ENCODE measurements at places on chromosomes 5 and 9. TPM values are rescaled to one million over a fixed set of nuclear protein-coding genes. Genes with fewer than 3 reads are reported as not detected.

The TTC16 gene
- 0.55 TPM for total RNA-seq

The MARCOL gene
- not detected for total RNA-seq

DNA sequence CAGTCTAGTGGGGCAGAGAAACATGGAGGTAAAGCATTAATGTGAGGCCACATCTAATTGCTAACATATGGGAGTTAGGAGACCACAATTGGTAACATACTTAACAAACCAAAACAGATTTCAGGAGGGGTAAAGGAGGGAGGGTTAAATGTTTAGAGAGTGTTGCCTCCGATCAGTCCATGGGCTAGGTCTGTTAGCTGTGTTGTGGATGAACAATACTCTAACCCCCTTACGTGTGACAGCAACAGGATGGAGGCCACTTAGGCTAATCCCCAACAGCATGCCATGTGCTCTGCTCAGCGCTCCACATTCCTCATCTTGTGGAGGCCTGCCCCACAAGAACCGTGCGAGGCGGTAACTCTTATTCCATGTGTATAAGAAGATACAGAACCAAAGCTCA is 167.0 kb downstream of the CRB2 start:
- DNase-seq = no peak

DNA sequence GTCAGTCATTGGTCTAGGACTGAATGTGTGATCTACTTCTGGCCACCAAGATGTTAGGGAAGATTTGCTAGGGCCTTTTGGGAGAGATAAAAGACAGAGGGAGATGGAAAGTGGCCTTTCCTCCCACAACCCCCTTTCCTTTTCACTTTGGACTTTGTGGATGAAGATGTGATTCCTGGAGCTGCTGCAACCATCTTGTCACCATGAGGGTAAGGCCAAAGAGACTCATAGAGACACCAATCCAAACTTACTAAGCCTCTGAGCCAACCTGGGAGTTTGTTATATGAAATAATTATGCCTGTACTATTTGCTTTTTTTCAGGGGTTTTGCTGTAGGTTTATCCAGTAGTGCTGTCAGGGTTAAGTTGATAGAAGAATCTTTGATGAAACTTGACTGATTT is 111.8 kb upstream of the SMIM23 start:
- DNase-seq = no peak

The SLC46A2 gene
- total RNA-seq = not detected

DNA sequence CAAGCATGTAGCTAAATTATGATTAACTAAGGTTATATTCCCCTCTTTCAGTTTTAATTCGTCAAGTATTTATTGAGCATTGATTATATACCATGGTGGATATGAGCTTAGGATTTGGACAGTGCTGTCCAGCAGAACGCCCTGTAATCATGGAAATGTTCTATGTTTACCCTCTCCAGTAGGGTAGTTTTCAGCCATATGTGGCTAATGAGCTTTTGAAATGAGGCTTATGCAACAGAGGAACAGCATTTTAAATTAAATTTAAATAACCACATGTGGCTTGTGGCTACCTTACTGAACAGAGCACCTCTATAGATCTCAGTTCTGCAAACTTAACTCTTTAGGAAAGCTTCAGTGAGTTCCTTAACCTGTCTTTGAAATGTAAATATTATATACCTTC is 59.1 kb downstream of the JMY start:
- DNase-seq = no peak

DNA sequence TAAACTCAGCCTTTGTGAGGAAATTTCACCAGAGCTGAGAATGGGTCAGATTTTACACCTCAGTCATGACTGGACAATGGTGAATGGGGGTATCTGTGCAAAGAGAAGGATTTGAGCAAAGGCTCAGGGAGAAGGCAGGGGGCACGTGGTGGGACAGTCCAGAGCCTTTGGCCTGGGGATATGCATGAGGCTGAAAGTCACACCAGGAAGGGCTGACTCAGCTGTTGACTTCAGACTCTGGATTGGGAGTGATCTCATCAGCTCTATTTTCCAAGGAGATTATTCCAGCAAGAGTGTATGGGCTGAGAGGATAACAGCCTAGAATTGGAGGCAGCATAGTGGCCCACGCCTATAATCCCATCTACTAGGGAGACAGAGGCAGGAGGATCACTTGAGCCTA is 53.6 kb downstream of the SAXO1 start:
- DNase-seq = no peak

The SLC25A2 gene
- 0.63 TPM for total RNA-seq

GRCh38 chr5:84274585-84275468 is 109.9 kb downstream of the EDIL3 start:
- DNase-seq = peak; percentile 2

Data from activated T-cell treated with anti-CD3 and anti-CD28 coated beads, Interleukin-2, amount 50 U/mL, for 72 hours (primary cell).